ENCODE measurements at places on chromosomes 4 and X.

DNA sequence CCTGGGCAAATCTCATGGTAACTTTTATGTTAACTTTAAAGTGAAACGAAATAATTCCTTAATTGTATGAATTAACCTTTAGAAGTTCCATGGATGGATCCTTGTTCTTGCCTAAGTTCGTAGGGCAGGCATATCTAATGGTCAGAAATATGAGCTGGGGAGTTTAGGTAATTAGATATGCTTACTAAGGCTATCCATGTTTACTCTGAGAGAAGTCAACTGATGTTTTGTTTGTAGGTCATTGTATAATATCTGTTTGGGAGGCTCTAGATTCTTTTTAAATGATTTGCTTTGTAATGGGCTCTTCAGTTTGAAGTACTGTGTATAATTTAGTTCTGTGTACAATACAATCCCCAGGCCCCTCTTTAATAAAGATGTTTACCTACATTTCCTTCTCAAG is 117.0 kb downstream of the DCK start:
- DNase-seq = no peak

- peak; percentile 50 for DNase-seq
Observed at GRCh38 chrX:16882702-16883486, 12.7 kb upstream of the RBBP7 start.

DNA sequence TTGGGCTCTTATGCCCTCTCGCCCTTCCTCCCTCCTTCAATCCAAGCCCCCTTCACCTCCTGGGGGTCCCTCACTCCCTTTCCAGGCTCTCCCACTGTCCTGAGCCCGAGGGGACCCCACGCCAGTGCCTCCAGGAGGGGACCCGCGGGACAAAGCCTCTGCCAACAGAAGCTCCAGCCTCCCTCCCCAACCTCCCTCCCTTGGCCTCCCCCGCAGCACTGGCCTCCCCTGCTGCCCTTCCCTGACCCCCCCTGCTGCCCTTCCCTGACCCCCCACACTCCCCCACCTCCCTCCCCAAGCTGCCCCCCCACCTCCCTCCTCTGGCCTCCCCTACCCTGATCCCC is 71.0 kb upstream of the MXD4 start:
- DNase-seq = no peak

DNA sequence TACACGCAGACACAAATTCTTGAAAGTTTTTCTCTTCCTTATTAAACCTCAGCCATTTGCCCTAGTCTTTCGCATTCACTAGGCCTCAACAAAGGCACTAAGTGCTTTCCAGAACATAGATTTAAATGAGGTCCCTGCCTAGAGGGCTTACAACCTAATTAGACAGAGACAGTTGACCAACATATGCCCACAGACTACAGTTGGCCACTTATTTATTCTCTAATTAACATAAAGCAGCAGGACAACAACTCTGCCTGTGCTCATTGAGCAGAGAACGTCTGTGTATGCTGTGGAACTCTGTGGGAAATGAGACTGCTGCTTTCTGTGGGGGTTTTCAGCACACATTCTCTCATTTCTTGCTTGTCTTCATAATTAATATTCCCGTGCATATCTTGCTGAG is 303.0 kb upstream of the TACR3 start:
- DNase-seq = no peak

GRCh38 chrX:9164086-9164485 is 130.2 kb upstream of the FAM9B start:
- DNase-seq = no peak

DNA sequence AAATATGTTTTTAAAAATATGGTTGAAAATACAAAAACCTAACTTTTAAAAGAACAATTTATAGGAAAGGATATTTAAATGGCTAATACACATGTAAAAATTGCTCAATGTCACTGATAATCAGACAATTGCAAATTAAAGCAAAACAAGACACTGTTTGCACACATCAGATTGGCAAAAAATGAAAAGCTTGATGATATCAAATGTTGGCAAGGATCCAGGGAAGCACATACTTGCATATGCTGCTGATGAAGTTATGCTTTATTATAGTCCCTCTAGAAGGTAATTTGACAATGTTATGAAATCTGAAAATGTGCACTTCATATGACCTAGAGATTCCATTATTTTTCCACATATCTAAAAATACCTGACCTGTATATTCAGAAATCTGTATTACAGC is 45.7 kb upstream of the EPGN start:
- DNase-seq = no peak

- no peak for DNase-seq
Observed at GRCh38 chrX:7052541-7052940, 95.0 kb upstream of the STS start.

DNA sequence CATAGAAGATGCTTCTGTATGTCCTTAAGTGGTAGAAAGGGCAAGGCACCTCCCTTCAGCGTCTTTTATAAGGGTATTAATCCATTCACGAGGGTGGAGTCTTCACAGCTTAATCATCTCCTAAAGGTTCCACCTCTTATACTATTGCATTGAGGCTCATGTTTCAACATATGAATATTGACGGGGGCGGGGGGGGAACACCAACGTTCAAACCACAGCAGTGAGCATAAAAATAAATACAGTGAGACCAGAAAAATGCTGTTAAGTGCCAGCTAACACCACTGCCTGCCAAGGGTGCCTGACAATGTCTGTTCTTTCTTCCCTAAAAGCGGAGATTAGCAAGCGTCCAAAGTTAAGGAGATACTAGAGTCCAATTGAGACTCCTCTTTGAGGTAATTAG is 323.3 kb downstream of the STK32B start:
- DNase-seq = no peak

- DNase-seq = no peak
Observed at GRCh38 chrX:28133763-28134162, 152.5 kb upstream of the DCAF8L1 start.

- DNase-seq = no peak
Observed at GRCh38 chr4:162366146-162366545, 202.3 kb upstream of the FSTL5 start.

- DNase-seq = no peak
Observed at GRCh38 chr4:34767407-34767806, 1476.9 kb downstream of the ARAP2 start.

- DNase-seq = no peak
Observed at GRCh38 chrX:20521222-20521621, 254.5 kb upstream of the RPS6KA3 start.

GRCh38 chrX:150848914-150849365 is 49.5 kb downstream of the CD99L2 start:
- DNase-seq = no peak

DNA sequence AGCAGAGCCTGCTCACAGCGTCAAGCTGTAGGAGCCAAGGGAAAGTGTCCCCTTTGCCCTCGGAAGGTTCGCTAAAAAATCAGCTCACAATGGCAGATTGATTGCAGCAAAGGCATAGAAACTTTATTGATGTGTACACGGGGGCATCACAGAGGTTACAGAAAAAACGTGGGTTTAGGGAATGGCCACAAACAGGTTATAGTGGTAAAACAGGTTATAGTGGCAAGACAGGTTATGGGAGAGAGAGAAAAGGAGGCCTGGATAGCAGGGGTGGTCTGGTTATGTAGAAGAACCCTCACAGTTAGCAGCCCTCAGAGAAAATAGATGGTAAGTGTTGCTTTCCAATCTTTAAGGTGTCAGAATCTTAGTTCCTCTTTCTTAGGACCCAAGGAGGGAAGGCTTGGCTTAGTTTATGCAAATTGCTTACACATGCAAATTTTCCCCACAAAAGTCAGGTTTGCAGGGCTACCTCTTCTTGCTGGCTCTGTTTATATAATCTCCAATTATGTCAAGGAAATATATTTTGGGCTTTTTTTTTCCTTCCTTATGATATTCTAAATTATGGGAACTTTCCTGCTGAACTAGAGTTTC is 113.7 kb downstream of the BMP15 start:
- no peak for DNase-seq

GRCh38 chrX:14873676-14874049 is 442 bp downstream of the MOSPD2 start:
- DNase-seq = no peak

DNA sequence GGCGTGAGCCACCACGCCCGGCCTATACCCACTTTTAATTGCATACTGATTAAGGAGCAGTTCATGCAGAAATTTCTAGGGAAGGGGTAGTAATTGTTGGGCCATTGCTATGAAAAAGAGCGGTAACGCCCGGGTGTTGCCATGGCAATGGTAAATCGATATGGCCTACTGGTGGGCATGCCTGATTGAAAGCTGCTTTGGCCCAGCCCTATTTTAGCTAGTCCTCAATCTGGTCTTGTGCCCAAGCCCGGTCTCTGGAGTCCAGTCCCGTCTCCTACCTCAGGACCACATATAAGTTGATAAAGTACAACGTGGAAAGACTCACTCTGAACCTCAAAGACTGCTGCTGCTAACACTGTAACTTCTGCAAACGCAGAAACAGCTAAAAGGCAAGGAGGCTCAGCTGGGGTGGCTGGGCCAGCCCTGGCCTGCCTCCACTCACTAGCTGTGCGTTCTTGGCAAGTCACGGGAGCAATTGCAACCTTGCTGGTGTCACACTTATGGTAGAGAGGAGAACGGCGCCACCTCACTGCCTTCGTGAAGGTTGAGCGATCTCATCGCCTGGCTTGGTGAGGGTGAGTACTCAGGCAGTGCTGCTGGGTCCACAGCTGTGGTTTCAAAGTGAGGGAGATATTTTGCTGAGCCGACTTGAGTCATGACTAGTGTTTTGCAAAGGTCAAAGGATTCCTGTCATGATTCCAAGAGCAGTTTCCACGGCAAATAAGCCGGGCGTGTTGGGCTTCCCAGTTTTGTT is 57.0 kb upstream of the GRPEL1 start:
- no peak for DNase-seq

DNA sequence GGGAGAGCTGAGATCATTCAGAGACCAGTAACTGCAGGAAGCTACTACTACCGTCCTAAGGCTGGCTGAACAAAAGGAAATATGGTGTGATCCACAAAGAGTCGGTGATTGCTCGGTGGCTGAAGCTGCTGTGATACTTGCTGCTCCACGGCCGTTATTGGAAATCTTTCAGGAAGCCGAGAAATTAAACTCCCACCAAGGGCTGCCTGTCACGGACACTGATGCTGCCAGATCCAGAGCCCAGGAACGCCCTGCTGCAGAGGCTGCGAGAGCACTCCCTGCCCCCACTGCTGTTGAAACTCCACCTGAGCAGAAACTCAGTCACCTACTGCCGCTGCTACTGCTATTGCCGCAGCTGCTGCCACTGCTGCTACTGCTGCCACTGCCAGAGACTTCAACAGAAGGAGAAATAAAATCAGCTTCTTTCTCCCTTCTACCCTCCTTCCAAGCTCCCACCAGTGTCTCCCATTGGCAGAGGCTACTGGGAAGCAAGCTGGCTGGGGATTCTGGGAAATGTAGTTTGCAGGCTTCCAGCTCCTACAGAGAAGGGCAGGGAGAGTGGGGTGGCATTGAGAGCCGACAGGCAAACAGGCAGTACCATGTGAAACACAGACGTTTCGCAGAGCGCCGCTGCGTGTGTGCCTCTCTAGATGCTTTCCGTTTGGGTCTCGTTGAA is 126.0 kb upstream of the ENPP6 start:
- peak; percentile 57 for DNase-seq

DNA sequence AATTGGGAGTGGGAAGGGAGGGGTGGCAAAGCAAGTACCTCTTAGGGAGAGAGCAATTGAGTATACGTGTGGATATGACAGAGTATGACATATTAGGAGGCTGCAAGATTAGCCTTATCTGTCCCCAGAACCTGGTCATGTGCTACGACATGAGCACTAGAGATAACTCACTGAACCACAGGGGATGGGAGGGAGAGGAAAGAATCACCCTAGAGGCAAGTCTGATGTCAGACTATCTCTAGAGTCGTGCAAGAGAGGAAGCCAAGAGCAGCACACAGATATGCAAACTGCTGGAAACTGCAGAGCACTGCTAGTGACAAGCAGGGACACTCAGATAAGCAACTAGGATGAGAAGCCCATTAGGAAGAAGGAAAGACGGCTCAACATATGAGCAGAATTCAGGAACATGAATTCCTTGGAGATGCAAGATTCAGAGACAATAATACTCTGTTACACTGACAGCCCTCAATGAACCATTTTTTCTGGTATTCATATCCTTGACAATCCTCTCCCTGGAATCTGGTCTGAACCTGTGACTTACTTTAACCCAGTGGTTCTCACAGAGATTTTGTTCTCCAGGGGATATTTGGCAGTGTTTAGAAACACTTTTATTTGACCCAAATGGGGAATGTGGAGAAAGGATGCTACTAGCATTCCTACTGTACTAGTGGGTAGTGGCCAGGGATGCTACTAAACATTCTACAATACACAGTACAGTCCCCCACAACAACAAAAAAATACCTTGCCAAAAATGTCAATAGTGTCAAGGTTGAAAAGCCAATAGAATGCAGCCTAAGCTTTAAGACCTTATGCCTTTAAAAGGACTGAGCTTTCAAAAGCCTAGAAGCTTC is 84.0 kb upstream of the BMP2K start:
- DNase-seq = peak; percentile 75

GRCh38 chrX:42028109-42028508 is 104.8 kb upstream of the CASK start:
- DNase-seq = no peak
